WERI-Rb-1 (cell line): ENCODE measurements at places on chromosomes 4 and X.
A peak's percentile ranks its signal among the peaks of the same experiment; 100 is the strongest.

DNA sequence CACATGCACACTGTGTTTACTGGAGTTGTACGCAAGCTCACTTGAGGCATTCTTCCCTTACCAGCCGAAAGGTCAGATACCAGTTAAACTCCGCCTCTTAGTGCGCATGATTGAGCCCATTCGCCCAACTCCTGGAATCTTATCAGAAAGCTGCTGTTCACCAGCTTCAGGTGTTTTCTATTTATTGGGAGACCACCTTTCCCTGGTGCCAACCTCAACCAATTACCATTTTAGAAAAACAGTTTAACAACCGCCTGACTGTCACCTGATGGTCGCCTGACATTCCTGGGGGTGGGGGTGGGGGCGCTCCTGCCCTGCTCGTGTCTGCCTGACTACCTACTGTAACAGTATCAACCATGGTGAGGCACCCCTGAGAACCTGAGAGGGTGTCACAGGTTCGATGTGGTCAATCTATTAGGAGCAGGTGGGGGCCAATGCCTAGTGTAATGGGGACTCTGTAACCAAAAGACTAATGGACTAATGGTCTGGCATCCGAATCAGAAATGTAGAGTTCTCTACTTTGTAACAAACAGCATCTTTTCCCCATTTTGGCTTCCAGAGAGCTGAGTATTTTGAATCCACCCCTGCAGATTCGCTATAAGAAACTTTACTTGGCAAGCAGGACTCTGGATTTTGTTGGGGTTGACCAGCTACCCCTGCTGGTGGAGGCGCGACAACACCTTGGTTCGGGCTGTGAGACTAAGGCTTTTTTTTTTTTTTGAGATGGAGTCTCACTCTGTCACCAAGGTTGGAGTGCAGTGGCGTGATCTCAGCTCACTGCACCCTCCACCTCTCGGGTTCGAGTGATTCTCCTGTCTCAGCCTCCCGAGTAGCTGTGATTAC, 58.2 kb upstream of the ZNF157 start:
- DNase-seq = peak; percentile 59

DNA sequence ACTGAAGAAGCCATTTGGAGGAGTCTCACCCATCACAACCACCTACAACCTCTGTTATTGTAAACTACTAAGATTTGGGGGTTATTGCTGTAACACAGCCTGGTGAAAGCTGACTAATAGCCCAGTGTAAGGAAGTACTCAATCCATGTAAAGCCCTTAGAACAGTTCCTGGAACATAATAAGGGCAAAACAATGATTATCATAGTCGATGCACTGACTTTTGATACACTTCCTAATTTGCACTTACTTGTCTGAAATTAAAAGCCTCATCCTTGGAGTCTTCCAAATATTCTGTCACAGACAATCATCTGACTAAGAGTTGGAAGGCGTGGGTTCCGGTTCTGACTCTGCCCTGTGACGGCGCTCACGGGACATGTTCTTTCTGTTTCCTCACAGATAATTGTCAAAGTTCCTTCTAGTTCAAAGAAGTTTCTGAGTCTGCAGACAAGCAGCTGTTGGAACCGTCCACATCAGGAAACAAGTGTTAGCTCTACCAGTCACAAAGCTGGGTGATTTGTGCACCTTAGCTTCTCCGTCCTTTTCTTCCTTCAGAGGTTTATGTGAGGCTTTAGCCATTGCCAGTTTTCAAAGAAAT, 33.4 kb upstream of the RASGEF1B start:
- no peak for DNase-seq

DNA sequence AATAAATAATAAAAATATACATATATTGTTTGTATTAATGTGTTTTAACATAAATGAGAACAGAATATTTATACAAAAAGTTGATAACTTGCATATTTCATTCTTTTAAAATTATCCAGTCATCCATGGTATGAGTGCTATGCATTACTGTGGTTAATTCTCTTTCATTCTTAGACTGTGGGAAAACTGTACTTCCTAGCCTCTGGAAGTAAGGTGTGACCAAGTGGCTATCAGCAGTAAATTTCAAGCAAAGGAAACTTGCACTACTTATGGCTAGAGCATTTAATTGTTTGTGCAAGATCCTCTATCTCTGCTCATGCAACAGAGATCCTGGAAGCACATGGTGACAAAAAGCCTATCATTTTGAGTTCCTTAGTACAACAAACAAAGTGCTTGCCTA, 1054.5 kb upstream of the PABPC4L start:
- DNase-seq = no peak

- peak; percentile 70 for DNase-seq
These were observed at the start of gene POU4F2 for GRCh38 chr4:146638786-146639505. POU4F2 (plus strand) TSS chr4:146638893; CDS start chr4:146639141, 248 bp downstream.
